ENCODE measurements at places on chromosomes 4 and X. TPM values are rescaled to one million over a fixed set of nuclear protein-coding genes. Genes with fewer than 3 reads are reported as not detected.
A peak's percentile ranks its signal among the peaks of the same experiment; 100 is the strongest.

DNA sequence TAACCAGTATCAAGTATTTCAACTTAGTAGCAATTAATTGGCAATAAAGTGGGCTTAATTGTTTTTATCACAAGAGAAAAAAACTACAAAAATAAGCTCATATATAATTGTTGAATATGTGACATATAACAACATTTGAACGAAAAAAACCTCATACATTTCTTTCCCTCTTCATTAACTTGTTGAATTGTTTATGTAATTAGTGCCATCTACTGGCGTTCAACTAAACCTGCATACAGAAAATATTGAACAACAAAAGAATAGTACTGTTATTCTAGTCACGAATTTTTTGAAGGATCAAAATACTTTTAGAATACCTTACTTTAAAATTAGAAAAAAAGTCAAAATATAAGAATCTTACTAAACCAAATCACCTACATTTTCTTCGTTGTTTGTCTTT lies 586.5 kb upstream of the FTHL17 start:
- DNase-seq, result no peak

DNA sequence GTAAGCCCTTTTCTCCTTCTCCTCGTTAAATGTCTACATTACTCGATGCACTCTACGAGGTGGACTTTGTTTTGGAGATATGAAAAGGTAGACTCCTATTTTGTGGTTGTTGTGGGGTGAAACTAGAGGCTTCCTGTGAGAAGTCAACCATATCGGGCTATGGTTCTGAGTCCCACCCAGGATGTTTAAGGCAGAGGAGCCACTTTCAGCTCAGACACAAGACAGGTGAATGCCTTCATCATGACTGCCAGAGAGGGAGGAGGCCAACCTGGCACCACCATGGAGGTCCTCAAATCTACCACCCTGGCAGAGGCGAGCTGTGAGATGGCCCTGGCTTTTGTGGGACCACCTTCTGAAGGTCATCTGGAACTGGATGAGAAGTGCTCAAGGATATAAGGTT lies 154.4 kb upstream of the KLF3 start:
- peak; percentile 48 for DNase-seq

DNA sequence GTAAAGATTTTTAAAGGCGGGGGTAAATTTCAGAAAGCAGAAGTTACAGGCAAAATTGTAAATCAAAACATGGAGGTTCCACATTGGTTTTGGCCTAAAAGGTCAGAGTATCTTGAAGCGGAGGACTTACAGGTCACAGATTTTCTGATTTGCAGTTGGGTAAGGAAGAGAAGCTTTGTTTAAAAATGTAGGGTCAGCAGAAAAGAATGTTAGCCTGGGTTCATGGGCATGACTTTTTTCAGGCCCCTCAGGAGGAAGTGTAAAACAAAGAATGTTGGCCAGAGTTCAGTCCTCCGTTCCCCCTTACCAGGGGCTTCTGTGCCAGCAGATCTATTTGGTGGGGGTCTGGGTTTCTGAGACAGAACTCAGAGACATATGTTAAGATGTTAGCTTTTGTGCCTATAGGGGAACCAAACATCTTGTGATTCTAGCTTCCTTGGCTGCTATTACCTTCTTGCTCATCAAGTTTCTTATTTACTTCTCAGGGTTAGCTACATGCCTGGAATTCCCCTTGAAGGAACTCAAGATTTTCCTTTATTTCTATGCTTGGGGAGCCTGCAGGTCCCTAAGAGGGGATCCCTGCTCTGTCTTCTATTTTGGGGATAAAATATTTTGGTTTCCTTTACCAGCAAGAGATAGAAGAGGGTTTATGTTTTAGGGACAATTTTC lies 160.3 kb downstream of the ANK2 start:
- DNase-seq, result no peak

DNA sequence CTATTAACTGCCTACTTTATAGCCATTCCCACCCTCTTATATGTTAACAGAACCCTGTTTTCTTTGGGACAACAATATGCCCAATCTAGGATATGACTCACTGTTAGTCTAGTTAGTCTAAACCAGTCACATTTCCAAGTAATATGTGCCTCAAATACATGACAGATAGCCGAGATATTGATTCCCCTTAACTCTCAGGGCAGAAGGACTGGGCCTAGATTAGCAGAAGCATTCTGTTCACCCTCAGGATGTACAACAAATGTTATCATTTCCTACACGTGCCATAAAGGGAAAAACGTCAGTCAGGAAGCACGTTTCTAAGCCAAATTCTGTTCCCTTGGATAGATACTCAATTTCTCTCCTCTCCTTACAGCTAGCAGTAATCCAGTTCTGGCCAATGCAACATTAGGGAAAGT lies 114.1 kb downstream of the SLC10A7 start:
- no peak for DNase-seq

GRCh38 chr4:40340030-40340429 lies 4.9 kb downstream of the CHRNA9 start:
- DNase-seq, result no peak

GRCh38 chr4:3323071-3323481 lies 30.3 kb downstream of the RGS12 start:
- no peak for DNase-seq

- DNase-seq, result peak; percentile 34
These were observed 1.1 kb downstream of the RNF150 start for GRCh38 chr4:141132072-141132708.

DNA sequence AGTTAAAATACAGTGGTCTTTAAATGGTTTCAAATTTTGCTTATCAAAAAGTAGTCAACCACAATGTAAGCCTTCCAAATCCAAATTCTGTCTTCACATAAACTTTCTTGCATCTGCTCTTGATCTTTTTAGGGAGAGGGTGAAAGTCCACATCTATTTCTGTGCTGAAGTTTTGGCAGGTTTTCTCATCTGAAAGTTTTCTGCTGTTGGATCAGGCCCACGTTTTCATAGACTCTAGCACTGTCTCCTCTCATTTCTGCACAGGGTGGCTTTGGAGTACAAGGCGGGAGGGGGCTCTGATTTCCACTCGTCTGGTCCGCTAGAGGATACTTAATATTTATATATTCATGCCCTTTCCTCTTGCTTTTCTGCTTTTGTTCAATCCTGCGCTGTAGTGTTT lies 18.1 kb upstream of the TMEM150C start:
- no peak for DNase-seq

- no peak for DNase-seq
These were observed 2.9 kb downstream of the SOX3 start for GRCh38 chrX:140501940-140502468.

DNA sequence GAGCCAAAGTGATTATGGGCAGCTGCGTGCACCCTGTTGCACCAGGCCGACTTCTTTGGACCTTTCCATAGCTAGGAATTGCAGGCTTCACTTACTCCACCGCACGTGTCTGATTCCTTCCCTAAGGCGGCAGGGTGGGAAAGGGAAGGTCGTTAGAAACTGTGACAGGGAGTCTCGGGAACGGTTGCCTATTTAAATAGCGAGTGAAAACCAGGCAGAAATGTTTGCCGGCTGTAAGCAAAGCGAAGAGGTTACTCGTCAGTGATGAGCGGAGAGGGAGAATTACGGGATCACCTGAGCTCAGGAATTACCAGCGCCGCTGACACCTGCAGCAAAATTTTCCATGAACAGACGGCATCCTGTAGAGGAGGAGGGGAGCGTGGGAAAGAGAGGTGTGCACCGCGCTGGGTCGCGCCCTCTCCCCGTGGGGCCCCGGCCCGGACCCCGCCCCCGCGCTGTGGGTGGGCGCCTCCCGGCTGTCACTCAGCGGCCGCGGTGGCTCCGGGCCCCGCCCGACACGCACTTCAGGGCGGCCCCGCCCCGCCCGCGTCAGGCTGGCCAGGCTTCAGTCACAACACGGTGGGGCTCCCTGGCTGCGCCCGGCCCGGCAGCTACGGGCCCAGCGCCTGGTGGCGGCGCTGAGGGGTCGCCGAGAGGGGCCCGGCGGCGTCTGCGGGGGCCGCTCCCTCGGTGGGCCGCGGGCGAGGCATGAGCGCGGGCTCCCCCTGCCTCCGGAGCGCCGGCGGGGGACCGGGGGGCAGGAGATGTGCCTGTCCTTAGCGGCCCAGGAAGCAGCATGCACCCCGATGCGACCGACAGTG lies at the start of gene SNX25:
TSS of gene SNX25 (plus strand) at position 568 of the 821 bp plus-strand sequence. CDS start at position 797, 229 bp downstream.
- peak; percentile 92 for DNase-seq

DNA sequence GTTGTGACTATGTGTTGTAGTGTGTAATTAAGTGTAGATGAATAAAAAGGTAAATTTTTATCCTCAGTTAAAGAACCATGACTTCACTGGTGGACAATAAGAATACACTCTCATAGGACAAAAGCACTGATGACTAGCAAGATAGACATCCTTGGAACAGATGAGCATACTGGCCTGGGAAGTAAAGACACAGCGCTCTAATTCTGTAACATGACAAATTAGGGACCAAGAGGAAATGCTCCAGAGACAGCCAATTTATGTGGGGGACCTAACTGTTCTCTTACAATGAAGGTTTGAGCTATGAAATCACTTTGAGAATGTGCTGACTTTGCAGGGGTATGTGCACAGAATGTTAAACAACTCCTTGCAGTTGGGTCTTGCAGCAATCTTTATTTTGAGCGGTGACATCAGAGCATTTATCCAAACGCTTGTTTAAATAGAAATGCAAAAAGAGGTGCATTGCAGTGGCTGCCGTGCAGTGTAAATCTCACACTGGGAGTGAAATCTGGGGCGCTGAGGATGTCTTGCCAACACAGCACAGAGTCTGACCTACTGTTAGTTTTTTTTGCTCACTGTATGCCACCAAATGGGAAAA lies 109.3 kb downstream of the MAGEC2 start:
- DNase-seq, result no peak

The PGAM4 gene
- total RNA-seq, result not detected

The USP51 gene
- 2.0 TPM for total RNA-seq

The PCDH18 gene
- not detected for total RNA-seq

The WDFY3 gene
- 1.1 TPM for total RNA-seq

The CRLF2 gene
- 1.5 TPM for total RNA-seq

The NOX1 gene
- not detected for total RNA-seq

The UCP1 gene
- not detected for total RNA-seq

The CCDC120 gene
- 9.1 TPM for total RNA-seq

The ETDA gene
- not detected for total RNA-seq
